ENCODE measurements at places on chromosomes 6 and 20.

DNA sequence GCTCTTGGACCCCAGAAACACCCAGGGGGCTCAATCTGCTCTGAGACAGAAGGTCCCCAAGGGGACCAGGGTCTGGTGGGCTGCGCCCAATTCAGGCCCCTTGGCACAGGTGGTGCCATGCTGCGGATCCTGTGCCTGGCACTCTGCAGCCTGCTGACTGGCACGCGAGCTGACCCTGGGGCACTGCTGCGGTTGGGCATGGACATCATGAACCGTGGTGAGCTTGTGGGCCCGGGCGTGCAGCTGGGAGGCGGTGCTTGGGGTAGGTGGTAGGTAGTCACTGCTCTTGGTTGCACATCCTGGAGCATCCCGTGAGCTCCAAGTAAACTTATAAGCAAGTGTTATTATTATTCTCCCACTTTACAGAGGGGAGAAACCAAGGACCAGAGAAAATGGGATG lies at the start of gene BPIFB6:
Gene BPIFB6, plus strand, starts transcription at position 118 of the 400 bp plus-strand sequence. Its CDS starts 0 bp downstream, at position 118.
- DNase-seq = no peak

DNA sequence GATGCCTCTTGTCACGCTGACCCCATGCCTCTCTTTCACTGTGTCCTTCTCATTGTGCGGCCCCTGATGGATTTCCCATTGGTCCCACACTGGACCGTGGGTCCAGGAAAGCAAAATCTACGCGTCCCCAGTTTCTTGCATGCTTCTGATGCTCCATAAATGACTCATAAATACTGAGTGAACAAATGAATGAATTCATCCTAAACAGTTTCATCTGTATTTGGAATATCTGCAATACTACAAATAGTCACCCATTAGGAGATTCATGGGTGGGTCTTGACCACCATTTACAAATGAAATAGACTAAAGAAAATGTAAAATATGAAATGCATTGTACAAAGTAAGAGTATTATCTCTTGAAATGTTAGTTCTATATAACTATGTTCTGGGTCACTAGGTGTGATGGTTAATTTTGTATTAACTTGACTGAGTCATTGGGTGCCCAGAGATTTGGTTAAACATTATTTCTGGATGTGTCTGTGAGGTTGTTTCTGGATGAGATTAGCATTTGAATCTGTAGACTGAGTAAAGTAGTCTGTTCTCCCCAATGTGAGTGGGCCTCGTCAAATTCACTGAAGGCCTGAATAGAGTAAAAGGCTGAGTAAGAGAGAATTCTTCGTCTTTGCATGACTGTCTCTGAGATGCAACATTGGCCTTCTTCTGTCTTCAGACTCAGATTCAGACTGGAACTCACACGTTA lies 448.7 kb downstream of the PREX1 start:
- DNase-seq = no peak

DNA sequence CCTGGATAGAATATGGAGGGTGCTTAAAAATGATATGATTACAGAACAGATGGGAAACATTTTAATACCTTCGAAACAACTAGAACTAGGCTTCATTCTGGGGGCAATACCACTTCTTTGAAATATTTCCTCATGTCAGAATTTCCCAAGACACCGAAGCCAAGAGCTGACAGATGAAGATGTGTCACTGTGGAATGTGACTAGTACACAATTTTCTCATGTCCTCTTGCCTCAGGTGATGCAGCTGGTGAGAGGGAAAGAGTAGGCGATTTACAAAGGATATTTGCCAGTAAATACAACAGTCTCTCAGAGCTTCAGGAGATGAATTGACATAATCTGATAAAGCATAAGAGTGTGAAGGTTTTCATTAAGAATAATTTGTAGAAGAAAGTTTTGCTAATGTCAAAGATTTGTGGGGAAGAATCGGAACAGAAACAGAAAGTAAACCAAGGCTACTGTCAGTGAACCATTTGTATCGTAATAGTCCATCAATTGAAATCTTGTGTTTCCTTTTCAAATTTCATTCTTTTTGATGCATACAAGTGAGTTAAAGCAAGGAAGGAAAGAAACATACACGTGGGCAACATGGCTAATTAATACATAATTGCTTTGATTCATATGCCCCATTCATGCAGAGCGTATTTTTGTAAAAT lies 164.7 kb upstream of the CCN2 start:
- DNase-seq = no peak

GRCh38 chr6:170371588-170371987 lies 65.0 kb downstream of the FAM120B start:
- DNase-seq = no peak

DNA sequence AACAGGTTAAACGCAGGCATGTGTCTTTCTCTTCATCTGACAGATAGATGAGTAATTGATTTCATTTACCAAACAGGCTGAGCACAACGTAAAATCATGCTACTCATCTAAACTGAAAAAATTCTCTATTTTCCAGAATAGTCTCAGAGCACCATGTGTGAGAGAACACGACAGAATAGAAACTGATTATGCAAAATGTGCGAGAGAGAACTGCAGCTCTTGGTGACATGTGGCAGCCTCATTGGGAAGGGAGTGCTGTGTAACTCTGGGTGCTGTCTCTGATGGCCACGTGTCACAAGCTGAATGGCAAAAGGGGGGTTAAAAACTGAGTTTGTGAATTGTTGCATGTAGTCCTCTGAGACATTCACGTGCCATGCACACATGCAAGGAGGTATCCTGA lies 143.7 kb upstream of the ATXN1 start:
- DNase-seq = no peak

DNA sequence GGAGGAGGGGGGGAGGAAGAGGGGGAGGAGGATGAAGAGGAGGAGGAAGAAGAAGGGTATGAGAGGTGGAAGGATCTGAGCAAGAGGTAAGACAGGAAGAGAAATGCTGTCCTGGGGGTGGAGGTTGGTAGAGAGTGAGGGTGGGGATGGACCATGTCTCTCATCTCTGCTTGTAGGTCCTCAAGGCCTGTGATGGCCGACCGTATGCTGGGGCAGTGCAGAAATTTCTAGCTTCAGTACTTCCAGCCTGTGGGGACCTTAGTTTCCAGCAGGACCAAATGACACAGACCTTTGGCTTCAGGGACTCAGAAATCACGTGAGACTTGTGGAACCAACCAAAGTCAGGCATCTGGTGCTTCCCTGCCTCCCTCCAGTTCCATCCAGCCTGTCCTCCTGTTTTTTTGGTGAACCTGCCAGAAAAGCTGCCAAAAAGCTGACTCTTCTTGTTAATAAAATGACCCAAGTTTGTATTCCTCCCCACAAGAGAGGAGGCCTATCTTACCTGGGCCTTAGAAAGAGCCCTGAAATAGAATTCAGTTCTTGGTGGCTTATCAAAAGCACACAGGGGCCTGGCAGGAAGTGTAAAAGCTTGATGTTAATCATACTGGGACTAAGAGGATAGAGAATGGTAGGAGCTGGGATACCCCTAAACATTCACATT lies 2.5 kb upstream of the C4A start:
- no peak for DNase-seq

GRCh38 chr20:19774135-19774933 lies 16.3 kb downstream of the RIN2 start:
- DNase-seq = no peak

DNA sequence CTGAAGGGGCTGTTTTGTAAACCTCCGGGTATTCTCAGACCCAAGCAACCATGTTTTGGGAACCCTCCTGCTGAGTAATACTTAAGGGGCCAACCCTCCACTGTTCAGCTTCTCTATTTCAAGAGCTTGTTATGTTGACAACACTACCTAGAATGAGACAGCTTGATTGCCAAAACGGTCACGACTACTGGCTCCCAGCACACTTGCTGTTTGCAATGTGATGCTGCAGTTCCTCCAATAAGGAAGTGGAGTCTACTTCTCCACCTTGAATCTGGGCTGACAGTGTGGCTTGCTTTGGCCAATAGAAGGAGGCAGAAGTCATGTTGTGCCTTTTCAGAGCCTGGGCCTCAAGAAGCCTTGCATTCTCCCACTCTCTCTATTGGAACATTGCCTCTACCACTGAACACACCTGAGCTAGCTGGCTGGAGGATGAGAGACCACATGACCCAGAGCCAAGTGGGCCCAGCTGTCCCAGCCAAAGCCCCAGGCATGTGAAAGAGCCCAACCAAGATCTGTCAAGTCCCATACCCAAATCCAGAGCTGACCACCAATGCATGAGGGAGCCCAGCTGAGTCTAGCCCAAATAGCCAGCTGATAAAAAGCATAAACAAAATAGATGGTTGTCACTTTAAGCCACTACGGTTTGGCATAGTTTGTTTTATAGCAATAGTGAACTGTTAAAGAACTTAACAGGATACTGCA lies 108.0 kb downstream of the PRND start:
- no peak for DNase-seq

DNA sequence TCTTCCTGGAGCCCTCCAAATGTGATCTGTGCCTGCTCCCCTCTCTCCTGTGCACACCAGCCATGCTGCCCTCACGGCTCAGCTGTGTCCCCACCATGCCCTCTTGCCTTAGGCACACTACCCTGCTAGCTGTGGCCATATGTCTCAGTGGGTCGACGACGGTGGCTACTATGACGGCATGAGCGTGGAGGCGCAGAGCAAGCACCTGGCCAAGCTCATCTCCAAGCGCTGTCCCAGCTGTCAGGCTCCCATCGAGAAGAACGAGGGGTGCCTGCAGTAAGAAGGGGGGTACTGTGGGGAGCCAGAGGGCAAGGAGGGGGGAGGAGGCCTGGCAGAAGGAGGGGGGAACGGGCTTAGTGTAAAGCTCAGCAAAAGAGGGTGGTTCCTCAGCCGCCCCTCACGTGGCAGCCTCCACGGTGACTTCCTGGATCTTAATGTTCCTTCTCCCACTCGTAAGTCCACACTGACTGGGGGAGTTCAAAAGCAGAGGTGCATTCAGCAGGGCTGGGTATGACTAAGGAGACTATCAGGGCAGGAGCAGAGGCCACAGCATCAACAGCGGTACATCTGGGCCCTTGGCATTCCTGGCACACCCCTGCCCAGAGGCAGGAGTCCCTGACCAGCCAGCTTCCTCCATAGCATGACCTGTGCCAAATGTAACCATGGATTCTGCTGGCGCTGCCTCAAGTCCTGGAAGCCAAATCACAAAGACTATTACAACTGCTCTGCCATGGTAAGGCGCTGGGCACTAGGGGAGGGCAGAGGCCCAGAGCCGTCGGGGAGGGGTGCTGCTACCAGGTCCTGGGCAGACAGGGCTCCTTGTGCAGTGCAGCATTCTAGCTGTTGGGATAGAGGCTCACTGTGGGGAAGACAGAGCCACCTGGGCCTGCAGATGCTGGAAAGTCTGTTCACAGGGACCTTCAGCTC lies 8.0 kb downstream of the DNPH1 start:
- no peak for DNase-seq

GRCh38 chr6:2939315-2940009 lies 31.9 kb downstream of the SERPINB6 start:
- no peak for DNase-seq
